ENCODE measurements at places on chromosomes 13 and 19.

DNA sequence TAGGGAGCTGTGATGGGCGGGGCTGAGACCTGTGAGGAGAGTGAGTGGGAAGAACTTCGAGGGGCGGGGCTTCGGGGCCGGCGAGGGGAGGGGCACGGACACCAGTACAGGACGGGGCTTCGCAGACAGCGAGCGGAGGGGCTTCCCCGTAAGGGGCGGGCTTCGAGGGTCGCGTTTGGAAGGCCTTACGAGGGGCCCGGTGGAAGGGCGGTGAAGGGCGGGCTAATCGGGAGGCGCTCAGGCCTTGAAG, 4.1 kb upstream of the EMP3 start:
- DNase-seq, result peak; percentile 97

DNA sequence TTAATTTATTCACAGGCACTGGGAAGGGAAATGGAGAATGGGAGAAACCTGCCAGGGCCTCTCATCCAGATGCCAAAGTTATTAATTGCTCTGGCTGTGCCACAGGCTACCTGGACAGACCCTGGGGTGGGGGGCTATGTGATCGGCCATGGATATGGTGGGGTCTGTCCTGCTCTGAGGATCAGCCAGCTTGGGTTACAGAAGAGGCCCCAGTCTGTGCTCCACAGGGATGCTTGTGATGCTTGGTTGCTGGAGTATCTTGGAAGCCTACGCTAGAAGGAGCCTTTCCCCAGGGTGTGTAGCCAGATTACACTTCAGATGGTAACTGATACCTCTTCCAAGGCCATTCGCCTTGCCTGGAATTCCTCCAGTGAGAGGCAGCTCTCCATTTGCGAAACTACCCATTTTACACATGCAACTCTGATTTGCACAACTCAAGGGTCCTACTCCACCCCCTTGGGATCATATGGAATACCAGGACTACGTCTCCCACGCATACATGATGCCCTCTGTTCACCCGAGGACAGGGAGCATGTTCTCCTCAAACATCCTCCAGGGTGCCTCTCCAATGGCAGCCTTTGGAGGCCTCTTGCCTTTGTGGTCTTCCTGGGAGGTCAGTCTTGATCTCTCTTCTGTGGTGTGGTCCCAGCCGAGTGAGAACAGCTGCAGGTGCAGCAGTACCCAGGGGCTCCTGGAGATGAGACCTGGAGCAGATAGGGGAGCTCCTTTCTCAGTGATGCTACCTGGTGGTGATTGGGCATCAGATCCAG, 186.6 kb upstream of the TSHZ3 start:
- no peak for DNase-seq

DNA sequence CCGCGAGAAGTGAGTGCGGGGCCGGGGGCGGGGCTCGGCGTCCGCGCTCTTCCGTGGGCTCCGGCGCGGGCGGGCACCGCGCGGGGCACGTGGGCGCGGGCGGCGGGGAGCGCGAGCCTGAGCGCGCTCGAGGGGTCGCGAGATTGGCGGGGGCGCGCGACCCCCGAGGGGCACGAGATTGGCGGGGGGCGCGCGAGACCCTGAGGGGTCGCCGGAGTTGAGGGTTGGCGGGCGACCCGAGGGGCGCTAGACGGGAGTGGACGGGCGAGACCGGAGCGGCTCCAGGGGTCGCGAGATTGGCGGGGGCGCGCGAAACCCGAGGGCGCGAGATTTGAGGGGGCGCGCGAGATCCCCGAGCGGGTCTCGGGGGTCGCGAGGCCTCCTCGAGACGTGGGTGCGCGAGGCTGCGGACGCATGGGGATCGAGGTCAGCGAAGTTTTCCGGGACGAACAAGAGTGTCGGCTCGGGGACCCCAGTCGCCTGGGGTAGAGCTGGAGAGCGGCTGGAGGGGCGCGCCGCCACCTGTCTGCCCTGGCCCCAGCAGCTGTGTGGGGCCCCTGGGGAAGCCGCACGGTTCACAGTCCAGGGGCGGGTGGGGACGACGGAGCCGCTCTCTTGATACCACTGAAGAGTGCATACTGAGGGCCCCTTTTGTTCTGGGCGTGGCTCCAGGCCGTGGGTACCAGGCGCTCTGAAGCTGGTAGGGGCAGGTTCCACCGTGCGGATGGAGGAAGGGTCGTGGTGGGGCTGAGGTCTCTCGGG, 682 bp downstream of the SSBP4 start:
- peak; percentile 83 for DNase-seq

DNA sequence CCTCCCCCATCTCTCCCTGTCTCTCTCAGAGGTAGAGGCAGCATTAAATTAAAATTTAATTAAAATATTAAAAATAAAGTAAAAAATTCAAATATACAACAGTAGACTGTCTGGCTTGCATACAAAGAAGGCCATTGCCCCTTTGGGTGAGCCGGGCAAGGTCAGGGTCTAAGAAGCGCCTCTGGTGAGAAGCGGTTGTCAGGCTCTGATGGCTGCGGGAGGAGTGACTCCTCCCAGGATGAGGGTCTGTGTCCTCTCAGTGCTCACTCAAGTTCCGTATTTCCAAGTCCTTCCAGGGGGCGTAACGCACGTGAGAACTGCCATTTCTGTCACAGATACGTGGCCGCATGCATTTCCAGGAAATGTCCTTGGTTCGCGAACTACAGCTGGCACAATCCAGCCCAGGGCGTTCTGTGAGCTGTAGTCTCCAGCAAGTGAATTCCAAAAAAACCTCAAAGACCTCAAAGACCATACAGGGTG, 737 bp upstream of the ZNF181 start:
- DNase-seq, result no peak

DNA sequence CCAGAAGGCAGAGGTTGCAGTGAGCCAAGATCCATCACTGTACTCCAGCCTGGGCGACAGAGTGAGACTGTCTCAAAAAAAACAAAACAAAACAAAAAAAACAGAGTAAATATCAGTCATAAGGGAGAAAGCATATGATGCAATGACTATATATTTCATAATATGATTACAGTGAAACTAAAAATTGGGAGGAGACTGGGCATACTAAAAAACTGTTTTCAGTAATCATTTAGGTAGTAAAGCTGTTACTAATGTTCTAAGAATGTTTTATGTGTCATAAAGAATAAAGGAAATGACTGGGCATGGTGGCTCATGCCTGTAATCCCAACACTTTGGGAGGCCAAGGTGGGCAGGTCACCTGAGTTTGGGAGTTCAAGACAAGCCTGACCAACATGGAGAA, 15.9 kb downstream of the ZNF573 start:
- DNase-seq, result no peak

GRCh38 chr13:23469951-23470421, 36.5 kb upstream of the SACS start:
- DNase-seq, result no peak

- DNase-seq, result no peak
Measured at GRCh38 chr13:49638744-49639072, 10.4 kb downstream of the ARL11 start.

- no peak for DNase-seq
Measured at GRCh38 chr13:73865027-73865426, 269.2 kb downstream of the KLF12 start.

DNA sequence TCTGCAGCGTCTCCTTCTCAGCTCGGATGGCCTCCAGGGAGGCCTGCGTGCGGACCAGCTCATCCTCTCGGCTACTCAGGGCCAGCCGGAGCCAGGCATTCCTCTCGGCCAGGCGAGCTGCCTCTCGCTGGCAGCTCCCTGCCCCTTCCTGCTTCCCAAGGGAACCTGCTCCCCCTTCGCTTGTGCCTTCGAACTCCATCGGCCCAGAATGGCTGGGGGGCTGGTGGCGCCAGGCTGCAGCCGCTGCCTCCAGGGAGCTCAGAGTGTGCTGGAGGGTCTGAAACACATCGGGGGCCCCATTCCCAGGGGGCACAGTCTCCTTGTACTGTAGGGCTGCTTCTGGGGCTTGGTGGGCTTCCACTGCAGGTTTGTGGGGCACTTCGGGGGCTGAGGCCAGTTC, 2.0 kb downstream of the USHBP1 start:
- DNase-seq, result no peak

GRCh38 chr19:1862424-1863327, 703 bp downstream of the KLF16 start:
- DNase-seq, result peak; percentile 86

- peak; percentile 87 for DNase-seq
Measured at GRCh38 chr19:3178377-3178972, at the start of gene S1PR4. TSS of gene S1PR4 (plus strand) at chr19:3178769. CDS start at chr19:3178793, 24 bp downstream.

DNA sequence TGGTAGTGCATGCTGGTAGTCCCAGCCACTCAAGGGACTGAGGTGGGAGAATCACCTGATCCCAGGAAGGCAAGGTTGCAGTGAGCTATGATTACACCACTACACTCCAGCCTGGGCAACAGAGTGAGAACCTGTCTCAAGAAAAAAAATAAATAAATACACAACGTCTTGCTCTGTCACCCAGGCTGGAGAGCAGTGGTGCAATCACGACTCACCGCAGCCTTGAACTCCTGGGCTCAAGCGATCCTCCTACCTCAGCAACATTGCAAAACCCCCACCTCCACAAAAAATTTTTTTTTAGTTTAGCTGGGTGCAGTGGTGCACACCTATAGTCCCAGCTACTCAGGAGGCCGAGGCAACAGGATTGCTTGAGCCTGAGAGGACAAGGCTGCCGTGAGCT, 8.8 kb downstream of the TPM4 start:
- DNase-seq, result no peak

DNA sequence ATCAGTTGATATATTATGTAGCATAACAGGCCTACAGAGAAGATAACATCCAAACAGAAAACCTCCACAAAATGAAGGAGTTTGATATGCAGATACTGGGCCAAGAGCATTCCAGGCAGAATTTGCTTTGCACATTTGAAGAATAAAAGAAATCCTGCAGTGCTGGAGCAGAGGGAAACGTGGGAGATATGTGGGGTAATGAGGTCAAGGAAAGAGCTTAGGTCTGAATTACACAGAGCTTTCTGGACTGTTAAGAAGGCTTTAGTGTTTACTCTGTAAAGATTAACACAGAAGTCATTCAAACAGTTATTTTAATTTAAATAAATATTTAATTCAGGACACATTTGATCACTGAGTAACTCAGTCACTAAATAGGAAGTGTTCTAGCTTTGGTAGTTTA, 692.7 kb downstream of the PCDH9 start:
- no peak for DNase-seq

GRCh38 chr13:46698910-46699460, 98.0 kb downstream of the ESD start:
- no peak for DNase-seq

GRCh38 chr19:15629003-15629880, 11.5 kb upstream of the CYP4F3 start:
- DNase-seq, result peak; percentile 96

GRCh38 chr19:7899751-7900378, 3.8 kb upstream of the MAP2K7 start:
- no peak for DNase-seq

DNA sequence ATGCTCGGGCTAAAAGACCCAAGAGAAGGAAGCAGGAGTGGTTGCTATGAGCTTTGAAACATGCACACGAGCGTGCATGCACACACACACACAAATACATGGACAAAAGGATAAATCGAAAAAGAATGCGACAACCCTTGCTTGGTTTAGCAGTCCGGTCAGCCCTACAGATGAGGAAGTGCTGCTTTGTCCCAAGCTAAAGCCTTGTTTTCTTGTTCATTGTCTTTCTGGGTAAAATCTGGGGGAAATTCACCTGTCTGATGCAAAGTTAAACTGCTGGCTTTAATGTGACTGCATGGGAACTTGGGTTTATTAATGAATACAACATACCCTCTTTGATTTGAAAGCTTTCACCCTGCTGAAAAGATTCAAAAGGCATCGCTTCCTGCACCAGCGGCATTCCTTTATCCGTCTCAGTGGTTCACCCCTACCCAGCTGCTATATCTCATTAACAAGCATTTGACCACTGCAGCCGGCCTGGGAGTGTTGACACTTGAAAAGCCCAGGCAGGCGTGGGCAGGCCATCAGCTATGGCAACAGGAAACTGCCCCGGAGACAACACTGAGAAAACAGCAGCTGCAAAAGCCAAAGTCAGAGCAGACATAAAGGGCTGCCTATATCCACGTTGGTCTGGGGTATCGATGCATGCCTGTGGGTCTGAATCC, 301.7 kb downstream of the NDFIP2 start:
- no peak for DNase-seq

DNA sequence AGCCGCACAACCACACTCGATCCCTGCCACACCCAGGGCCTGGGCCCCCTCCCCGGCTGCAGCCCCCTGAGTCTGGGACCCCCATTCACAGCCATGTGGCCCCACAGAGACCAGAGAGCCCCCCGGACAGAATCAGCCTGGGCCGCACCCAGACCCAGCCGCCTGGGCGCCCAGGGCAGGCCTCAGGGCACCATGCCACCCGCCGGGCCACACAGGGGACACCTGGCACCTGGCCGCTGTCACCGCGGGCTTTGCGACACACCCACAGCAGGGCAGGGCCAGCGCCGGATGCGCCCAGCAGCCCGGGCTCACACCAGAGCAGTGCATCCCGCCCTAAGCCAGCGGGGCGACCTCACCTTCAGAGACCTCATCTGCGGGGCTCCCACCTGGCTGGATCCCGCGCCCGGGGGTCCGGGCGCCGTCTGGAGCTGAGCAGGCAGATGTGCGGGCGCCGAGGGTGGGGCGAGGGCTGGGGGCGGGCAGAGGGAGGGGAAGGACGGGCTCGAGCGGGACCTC, 443 bp downstream of the TBXA2R start:
- peak; percentile 72 for DNase-seq

- peak; percentile 74 for DNase-seq
Measured at GRCh38 chr13:114131583-114132418, 622 bp downstream of the RASA3 start.

GRCh38 chr19:29724102-29724641, 9.1 kb upstream of the C19orf12 start:
- DNase-seq, result peak; percentile 71

GRCh38 chr13:91313581-91313980, 33.9 kb upstream of the MIR17HG start:
- DNase-seq, result no peak

DNA sequence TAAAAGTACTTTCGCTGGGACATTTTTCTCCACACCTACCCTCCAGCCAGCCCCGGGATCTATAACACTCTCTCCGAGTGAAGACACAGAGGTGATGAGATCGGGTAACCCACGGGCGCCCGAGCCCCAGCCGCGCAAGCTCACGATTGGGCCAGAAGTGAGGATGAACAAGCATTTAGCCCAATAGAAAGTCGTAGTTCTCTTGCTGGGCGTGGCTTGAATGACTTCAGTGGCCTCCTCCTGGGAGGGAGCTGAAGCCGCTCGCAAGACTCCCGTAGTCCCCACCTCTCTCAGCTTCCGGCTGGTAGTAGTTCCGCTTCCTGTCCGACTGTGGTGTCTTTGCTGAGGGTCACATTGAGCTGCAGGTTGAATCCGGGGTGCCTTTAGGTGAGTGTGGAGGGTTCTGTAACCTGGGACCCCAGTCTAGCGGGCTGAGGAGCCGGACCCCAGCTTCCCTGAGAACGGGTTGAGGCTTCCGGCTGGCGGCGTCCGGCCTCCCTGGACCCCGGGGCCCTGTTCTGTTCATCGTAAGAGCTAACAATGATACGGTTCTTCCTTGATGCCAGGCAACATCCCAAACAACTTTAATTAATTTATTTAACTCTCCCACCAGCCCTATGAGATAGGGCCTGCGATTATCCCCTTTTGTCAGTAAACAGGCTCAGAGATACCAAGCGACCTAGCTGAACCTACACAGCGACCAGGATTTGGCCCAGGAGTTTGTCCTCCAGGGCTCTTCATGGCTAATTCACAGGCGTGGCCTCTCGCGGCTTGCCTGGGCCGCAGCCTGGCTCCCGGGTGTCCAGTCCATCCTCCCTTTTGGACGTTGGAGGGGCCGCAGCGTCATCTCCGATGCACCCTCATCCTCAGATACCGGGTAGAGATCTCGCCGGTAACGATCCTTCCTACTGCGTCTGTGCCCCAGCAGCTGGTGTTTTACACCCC, at the start of gene COX6B1:
COX6B1 (plus strand) TSS at position 307 of the 945 bp plus-strand sequence. CDS start 2,921 bp downstream, outside the sequence.
- DNase-seq, result peak; percentile 96

GRCh38 chr19:39692166-39692565, 12.1 kb upstream of the LGALS14 start:
- DNase-seq, result no peak

- no peak for DNase-seq
Measured at GRCh38 chr13:68551701-68552522, 1321.8 kb upstream of the PCDH9 start.
